Right ventricle myocardium superior (tissue), 1 donor: ENCODE measurements at places on chromosomes 4 and X. TPM values are rescaled to one million over a fixed set of nuclear protein-coding genes. Genes with fewer than 3 reads are reported as not detected.

Gene GAGE12H
- not detected for total RNA-seq

Gene STPG2
- total RNA-seq: 0.22 TPM

Gene RRH
- not detected for total RNA-seq

Gene HS3ST1
- total RNA-seq: 1.2 TPM

Gene ADH1A
- 0.83 TPM for total RNA-seq

Gene SYN1
- total RNA-seq: 10.9 TPM

Gene HS6ST2
- 0.08 TPM for total RNA-seq

Gene SNCA
- 4.0 TPM for total RNA-seq

Gene NXF2
- not detected for total RNA-seq

GRCh38 chrX:154775419-154776349 is 13.0 kb downstream of the DKC1 start:
- DNase-seq: peak; percentile 48

DNA sequence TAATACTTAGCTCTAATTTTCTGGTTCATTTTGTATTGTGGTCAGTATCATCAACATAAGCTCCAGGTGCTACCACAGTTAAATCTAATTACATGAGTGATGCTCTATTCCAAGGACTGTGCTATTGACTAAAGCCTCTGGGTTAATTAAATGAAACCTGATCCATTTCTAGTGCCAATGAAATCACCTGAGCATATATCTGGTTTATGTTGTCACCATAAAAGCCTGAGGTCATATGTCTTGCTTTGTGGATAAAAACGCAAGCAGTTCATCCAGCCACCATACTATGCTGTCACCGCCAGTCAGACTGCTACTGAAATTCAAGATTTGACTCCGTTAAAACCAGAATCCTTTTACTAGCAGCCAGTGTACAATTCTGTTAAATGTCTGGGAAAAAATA is 64.2 kb upstream of the ZNF518B start:
- DNase-seq: no peak

GRCh38 chr4:80006935-80007744 is 65.9 kb downstream of the ANTXR2 start:
- DNase-seq: no peak

DNA sequence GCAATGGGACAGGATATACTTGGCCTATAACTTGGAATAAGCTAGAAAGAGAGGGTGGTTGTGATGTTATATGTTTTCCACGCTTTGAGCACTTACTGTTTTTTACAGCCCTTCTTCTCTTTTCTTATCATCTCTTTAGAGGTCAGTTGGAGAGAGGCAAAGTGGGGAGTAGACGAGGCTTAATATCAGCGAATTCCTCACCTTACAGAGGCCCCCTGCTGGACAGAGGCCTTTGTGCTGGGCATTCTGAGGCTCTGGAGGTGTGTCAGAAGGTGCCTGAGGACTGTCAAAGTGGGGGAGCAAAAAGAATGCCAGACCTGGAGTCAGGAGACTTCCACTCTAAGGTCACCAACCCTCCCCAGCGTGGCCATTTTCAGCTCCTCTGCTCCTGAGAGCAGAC is 42.5 kb downstream of the MAMLD1 start:
- no peak for DNase-seq

GRCh38 chr4:107215222-107215621 is 179.1 kb upstream of the DKK2 start:
- DNase-seq: no peak

DNA sequence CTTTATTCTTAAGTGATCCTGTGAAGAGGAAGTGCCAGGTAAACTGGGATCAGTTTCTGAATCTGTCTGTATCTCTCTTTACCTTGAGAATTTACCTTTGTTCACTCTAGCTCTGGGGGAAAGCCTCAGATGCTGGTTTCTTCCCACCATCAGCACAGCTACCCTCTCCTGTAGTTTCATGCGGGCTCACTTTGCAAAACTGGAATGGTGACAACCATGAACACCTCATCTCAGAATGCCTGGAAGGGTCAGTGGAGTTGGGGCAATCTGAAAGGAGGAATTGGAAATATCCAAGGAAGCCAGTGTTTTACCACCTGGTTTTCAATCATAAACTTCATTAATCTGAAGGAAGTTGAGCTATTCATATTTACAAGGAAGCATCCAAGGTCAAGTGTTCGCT is 30.8 kb upstream of the DCX start:
- no peak for DNase-seq

DNA sequence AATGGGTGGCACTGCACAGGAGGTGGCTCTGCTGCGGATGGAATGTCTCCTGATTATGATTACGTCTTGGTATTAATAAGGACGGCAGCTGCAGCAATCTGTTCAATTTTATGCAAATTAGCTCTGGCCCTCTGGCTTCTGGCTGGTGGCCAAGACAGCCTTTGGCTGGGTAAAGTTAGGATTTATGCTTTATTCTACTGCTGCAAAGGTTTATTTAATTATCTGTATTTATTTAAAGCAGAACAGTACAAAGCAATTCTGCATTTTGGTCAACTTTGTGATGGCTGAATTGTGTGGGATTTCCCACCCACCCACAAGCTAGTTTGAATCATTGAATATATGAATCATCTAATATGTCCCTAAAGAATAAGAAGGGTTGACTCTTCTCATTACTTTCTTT is 745.6 kb upstream of the FAM241A start:
- no peak for DNase-seq

DNA sequence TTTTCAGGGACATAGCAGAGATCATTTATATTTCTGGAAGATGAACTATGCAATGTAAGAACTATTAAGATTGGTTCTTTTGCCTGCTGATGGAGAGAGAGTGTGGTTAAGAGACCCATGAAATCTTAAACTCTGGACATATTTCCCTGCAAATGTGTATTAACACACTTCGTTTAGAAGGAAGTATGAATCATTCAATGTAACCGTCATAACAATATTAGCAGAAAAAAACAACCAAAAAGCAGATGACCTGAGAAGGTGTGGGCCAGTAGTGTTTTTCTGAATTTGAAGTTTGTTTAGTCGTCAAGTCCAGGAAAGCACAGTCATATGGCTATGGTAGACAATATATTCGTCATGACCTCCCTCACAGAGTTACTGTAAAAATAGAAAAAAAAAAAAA is 2.5 kb upstream of the TMPRSS11D start:
- DNase-seq: no peak

DNA sequence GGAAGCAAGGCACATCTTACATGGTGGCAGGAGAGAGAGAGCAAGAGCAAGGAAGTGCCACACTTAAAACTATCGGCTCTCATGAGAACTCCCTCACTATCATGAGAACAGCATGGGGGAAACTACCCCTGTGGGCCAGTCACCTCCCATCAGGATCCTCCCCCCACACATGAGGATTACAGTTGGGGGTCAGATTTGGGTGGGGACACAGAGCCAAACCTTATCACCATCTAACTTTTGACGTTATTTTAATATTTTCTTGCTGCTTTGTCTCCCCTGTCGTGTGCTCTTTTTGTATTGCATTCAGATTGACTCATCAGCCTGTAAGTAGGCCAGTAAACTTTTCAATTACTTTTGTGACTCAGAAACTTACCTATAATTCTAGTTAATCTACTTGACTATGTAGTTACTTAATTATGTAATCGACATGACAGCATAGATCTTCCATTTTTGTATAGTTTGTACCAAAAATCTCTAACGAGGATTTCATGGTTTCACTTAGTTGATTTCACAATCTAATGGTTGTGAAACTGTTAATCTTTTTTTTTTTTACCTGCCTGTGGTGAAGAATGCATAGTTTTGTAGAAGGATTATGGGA is 18.3 kb downstream of the STIM2 start:
- no peak for DNase-seq

DNA sequence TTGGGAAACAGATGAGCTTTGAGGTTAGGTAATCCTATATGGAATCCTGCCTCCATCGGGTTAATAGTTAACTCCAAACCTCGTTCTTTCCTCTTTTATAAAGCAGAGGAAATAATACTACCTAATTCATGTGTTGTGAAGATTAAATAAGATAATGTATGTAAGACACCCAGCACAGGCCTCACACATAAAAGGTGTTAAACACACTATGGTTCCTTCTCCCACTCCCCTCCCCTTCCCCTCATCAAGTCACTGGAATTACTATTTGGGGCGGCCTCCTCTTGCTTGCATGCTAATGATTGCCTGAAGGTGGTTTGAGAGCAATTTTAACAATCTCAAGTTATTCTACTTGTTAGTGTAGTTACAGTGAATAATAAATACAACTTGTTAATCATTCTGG is 404.4 kb upstream of the RASGEF1B start:
- DNase-seq: no peak

DNA sequence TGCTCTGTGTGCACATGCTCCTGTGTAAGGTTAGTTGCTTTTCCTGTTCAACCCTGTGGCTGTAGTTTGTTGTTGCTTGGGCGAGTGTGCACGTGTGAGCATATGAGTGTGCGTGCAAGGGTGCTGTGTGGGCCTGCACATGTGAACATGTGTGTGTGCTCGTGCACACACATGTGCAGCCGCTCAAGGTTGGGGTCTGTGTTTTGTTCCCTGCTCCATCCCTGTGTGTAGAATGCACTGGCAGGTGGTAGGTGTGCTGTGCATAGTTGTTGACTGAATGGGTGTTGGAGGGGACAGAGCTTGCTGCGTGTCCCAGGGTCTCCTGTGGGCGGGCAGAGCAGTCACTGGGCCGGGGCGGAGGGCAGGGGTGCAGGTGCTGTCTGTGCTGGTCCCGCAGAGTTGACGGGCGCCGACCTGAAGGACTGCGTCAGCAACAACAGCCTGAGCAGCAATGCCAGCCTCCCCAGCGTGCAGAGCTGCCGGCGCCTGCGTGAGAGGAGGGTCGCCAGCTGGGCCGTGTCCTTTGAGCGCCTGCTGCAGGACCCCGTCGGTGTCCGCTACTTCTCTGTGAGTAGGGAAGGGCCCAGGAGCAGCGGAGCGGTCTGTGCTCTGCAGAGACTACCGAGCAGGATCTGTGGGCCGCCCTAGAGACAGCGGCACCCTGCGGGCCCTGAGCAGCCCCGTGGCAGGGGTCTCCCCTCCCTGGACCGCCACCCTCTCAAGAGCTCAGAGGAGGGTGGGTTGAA is 27.9 kb upstream of the HGFAC start:
- DNase-seq: no peak

DNA sequence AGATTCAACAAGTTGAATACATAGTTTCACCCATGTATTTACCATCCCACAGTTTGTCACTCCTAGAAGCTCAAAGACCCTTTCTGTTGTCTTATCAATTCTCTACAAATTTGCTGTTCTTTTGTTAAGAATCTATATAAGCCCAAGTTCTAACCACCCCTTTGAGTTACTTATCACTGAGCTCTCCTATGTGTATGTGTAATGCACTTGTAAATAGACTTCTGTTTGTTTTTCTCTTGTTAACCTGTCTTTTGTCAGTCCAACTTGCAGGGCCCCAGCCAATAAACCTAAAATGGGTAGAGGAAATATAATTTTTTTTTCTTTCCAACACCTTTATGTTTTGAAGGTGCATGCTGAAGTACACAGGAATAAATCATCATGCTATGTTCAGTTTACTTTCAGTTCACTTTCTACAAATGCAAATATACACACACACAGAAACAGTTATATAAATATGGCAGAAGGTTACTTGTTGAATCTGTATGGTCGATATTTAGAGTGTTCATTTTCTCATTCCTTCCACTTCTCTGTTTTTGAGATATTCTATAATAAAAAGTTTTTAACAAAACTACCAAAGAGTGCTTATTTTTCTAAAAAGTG is 22.3 kb upstream of the CLOCK start:
- no peak for DNase-seq

DNA sequence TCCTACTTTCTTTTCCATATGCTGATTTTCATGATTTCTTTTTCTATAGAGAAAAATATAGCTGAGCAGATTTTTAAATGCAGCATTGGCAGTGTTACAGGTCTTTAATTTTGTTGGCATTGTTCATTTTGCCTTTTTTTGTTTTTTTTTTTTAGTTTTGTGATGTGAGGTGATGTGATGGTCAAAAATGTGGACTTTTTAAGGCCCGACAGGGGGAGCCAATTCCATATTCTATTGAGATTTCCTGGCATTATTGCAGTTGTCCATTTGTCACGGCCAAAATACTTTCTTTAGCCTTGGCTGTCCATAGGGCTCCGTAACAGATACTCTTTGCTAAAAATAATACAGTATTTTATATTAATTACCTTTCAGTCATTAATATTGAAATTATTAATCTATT is 47.8 kb downstream of the SLIT2 start:
- DNase-seq: no peak

- no peak for DNase-seq
These were observed 28.5 kb downstream of the PHEX start for GRCh38 chrX:22060415-22061280.

GRCh38 chr4:82789025-82789776 is 9.4 kb downstream of the SCD5 start:
- no peak for DNase-seq

GRCh38 chr4:68693325-68694075 is 23.0 kb upstream of the UGT2B15 start:
- no peak for DNase-seq

GRCh38 chr4:71765350-71765749 is 18.5 kb downstream of the GC start:
- DNase-seq: no peak

DNA sequence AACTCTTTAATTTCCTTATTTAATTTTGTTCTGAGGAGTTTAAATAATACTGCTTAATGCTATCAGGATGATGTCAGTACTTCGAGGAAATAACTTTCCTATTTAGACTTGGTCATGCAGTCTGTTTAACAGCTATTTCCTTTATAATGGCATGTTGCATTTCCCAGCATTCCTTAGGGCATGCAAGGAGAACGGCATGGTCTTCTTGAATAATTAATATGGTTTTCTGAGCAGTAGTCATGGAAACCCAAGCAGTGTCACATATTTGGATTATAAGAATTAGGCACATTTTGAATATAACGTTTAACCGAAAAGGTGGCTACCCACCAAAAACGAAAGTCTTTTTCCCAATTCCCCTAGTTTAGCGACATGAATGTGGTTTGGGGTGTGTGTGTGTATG is 76.0 kb downstream of the AFF2 start:
- no peak for DNase-seq

DNA sequence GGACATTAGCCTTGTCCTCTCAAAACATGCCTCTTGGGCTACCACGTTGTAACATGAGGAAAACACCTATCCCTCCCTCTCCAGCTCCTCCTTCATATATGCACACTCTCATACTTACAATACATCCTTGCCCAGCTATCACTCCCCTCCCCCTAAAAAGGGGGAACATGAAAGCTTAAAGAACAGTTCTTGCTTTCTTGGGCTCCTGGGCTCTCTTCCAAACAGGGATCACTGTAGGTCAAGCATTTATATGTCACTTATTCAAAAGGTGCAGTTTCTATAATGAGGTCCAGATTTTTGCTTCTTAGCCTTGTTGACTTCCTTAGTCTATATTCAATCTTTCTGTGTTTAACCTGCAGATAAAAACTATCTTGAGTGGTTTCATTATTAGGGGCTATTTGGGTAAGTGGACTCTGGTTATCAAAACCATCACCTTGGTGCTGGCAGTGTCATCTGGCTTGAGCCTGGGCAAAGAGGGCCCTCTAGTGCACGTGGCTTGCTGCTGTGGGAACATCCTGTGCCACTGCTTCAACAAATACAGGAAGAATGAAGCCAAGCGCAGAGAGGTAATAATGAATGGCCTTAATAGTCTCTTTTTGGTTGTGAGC is 119.4 kb downstream of the AKAP4 start:
- peak; percentile 42 for DNase-seq

GRCh38 chrX:54064564-54064963 is 20.3 kb upstream of the PHF8 start:
- DNase-seq: no peak

- no peak for DNase-seq
These were observed 12.2 kb downstream of the NOCT start for GRCh38 chr4:139027776-139028175.

GRCh38 chr4:150080337-150080736 is 2.1 kb downstream of the DCLK2 start:
- no peak for DNase-seq
